Mammary epithelial cell (primary cell): ENCODE measurements at places on chromosomes 2 and 18.
A peak's percentile ranks its signal among the peaks of the same experiment; 100 is the strongest.

- DNase-seq: no peak
These were observed 30.3 kb downstream of the TFCP2L1 start for GRCh38 chr2:121254748-121255147.

DNA sequence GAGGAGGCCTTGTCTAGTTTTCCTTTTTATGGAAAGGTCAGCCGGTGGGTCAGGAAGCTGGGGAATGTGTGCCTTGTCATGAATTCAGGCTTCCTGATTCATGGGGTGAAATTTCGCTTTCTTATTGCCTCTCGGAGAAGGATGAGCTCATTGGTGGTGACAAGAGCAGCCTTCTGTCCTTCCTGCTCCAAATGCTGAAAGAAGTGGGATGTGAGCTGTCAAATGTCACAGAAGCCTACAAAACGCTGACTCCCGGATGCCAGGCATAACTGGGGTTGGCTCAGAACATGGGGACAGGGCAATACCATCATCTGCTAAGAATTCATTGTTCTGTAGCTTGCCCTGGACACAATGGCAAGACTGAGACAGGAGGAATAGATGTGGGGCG lies 55.8 kb upstream of the FAM136A start:
- no peak for DNase-seq

DNA sequence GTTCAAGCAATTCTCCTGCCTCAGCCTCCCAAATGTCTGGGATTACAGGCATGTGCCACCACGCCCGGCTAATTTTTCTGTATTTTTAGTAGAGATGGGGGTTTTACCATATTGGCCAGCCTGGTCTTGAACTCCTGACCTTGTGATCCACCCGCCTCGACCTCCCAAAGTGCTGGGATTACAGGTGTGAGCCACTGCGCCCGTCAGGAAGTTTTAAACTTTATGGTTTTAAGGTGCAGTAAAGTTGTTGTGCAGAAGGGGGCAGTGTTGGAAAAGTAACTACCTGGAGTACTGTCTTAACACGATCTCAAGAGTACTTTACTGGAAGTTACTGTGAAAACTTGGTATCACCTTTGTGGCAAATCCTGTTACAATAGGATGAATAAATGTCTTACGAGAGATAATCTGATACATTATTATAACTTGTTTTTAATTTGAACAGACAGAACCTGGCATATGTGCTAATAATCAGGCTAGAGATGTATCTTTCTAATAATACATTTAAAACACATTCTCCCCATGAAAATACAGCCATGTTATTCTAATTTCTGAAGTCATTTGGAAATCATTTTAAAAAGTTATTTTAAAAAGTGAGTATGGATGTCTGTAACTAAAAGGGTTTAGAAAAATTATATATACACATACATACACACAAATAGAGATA lies 10.8 kb downstream of the SPDYA start:
- peak; percentile 64 for DNase-seq

DNA sequence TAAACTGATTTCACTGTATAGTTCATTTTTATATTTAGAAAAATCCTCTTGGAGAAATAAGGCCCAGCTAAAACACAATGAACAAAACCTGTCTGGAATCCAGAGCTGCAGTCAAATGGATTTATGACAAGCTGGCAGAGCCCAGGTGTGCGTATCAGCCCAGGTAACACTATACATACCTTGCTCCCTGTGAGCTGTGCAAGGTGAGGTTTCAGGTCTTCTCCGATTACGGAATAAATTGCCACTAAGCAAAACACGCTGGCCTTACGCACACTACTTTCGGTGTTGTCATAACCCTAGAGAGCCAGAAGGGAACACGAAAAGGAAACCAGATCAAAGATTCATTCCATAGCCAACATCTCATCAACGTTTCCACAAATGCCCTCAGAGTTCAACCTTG lies 61.9 kb upstream of the TFCP2L1 start:
- DNase-seq: no peak

- peak; percentile 76 for DNase-seq
These were observed 751 bp upstream of the NMI start for GRCh38 chr2:151289972-151290866.

DNA sequence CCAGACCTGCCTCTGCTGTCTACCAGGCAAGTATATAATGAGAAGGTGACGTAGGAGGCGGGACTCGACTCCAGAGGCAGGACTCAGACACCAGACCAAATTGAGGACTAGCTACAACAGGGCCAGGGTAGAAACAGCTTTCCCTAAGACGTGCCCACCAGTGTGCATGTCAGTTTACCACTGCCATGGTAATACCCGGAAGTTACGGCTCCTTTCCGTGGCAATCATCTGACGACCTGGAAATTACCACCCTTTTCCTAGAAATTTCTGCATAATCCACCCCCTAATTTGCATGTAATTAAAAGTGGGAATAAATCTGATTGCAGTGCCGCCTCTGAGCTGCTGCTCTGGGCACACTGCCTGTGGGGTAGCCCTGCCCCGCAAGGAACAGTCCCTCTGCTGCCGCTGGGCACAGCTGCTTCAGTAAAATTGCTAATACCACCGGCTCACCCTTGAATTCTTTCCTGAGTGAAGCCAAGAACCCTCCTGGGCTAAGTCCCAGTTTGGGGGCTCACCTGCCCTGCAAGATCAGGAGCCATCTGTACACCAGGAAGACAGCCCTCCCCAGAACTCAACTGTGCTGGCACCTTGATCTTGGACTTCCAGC lies 59.1 kb downstream of the ODC1 start:
- no peak for DNase-seq

GRCh38 chr2:202695166-202695565 lies 60.4 kb downstream of the FAM117B start:
- no peak for DNase-seq

GRCh38 chr2:165778653-165779451 lies 15.2 kb downstream of the GALNT3 start:
- no peak for DNase-seq

DNA sequence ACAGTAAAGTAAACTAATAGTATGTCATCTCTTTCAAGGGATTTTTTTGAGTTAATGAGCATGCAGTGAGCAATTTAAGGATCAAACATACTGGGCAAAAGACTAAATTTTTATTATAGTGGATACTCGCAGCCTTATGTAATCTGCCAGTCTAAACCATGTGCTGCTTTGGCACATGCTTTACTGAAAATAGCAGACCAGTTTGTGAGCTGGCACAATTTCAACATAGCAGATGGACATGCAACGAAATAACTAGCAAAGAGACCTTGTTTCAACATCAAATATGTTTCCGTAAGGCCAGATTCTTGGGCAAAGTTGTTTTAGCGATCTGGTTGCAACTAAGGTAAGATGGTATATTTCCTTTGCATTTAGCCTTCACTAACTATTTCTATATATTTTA lies 807.3 kb downstream of the NR4A2 start:
- DNase-seq: no peak

GRCh38 chr2:147696426-147696825 lies 148.4 kb upstream of the ACVR2A start:
- peak; percentile 62 for DNase-seq

DNA sequence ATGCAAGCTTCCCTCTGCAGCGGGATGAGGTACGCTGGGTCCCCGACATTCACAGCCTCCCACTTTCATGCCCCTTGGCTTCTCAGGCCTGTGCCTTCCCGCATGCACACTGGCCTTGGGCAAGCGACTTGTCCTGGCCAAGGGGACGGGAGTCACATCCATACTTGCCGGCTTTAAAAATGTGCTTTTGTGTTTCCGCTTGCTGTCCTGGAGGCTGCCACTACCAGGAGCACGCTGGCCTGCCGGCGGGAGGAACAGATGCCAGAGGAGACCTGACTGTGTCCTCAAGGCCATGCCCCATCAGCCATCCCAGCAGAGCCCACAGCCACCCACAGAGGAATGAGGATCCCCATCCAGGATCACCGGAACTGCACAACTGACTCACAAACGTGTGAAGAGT lies 36.9 kb upstream of the SMIM21 start:
- DNase-seq: no peak

GRCh38 chr2:119377294-119377992 lies 10.7 kb downstream of the DBI start:
- no peak for DNase-seq

DNA sequence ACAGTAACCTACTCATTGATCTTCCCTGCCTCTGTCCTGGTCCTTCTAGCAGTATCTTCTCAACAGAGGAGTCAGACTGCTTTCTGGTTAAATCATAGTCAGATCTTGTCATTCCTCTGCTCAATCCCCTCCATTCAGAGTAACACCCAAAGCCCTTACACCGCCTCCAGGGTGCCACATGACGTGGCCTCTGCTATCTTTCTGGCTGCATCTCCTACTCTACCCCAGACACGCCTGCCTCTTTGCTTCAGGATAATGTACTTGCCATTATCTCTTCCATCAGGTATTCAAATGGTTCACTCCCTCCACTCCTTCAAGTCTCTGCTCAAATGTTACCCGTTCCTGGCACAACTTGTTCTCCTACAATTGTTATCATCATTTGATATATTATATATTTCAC lies 36.3 kb upstream of the ACVR2A start:
- no peak for DNase-seq

GRCh38 chr2:85421260-85422071 lies 3.0 kb downstream of the SH2D6 start:
- DNase-seq: no peak

DNA sequence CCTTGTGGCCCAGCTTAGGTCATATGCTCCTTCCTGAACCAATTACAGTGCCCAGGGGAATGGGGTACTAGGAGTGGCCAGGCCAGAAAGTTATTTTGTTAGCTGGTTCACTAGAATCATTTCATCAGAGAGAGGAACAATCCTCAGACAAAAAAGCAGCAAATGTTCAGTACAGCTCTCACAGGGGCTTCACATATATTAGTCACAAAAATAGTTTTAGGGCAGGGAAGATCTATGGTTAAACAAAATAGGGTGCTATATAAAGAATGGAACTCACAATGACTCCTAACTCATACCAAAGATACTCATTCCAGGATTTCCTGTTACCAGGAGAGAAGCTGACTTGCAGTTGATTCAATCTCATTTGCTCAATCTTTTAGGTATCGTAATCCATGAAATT lies 71.0 kb downstream of the CWC22 start:
- DNase-seq: no peak

DNA sequence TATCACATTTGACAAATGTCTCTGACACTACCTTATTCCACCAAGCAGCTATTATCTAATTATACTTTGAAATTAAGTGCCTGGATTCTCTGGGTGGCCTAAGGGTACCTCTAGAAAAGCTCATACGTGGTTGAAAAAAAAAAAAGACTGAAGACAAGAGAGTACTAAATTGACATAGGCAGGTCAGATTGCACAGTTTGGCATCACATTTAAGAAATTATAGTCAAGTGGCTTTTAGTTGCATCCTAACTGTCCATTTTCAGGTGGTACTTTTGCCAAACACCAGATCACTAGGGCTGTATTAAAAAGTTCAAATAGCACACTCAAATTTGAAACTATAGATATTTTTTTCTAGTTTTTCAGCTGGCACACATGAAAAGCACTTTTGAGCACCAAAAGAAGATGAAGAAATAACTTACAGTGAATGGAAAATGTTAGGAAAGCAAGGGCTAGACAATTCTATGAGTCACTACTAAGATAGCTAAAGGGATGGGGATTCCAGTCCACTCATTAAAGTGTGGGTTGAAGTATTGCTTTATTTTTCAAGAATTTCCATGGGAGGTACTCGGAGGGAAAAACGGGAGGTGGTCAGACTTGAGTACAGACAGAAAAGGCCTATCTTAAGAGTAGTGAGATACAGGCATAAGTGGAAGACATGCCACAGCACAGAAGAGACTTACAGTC lies 106.5 kb upstream of the COL5A2 start:
- peak; percentile 85 for DNase-seq

DNA sequence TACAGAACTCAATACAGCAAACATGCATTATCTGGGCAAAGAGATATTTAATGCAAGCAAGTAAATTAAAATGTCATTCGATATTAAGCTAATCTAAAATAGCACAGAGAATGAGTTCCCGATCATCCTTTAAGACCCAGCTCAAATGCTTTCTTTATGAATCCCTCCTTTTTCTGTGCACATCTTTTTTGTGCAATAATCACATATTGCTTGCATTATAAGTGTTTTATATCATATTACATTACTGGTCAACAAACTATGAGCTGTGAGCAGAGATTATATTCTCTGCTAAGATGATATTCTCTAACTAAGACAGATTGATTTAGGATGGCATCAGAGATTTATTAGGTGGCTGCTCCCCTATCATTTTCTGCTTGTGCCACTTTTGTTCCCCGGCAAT lies 146.1 kb downstream of the ERBB4 start:
- DNase-seq: no peak

DNA sequence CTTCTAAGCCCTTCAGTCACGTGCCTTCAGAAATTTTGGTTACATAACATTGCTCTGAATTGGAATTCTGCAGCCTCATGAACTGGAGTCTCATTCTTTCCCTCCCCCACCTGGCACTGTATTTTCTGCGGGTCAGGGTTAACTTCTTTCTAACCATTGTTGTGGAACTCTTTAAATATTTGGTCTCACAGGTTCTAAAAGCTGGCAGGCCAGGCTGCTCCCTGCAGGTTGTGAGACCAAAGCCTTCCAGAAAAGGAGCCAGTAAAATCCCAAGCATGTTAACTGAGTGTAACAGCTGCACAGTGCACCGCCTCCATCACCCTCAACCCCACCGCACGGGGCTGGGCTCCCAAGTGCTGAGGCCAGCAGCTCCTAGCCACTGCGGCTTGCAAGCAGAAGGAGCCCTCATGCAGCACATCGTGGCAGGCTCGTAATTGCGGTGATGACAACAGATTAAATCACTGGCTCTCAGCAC lies 174.1 kb upstream of the ALPP start:
- DNase-seq: no peak

DNA sequence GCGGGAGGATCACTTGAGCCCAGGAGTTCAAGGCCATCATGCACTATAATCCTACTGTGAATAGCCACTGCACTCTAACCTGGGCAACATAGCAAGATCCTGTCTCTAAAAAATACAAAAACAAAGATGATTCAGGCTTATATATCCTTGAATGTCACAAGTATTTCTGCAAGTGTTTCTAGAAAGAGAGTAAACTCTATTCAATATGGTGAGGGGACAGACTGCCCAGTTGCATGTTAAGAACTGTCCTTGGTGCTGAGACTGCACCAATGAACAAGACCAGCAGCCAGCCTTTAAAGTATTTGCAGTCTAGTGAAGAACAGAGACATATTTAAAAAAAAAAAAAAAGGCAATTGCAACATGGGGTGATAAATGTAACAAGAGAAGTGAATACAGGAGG lies 16.4 kb downstream of the MAP3K19 start:
- DNase-seq: peak; percentile 30

GRCh38 chr18:6013171-6013810 lies 118.0 kb upstream of the TMEM200C start:
- DNase-seq: no peak

DNA sequence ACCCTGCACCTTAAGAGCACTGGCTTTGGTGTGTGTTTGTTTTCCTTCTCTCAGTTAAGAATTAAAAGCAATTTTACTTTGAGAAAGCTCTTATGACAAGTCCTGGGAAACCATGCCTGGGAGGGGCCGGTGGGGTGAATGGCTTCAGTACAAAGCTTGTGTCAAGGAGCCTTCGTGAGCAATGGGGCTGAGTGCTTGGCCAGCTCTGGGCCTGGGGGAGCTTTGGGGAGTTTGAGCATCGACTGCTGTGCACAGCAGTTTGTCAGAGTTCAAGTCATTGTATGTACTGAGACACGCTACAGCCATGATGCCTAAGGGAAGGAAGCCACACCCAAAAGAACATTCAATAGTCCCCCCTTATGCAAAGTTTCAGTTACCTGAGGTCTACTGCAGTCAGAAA lies 75.8 kb downstream of the ARHGEF4 start:
- peak; percentile 6 for DNase-seq
